ENCODE measurements at places on chromosomes 11 and 22. TPM values are rescaled to one million over a fixed set of nuclear protein-coding genes. Genes with fewer than 3 reads are reported as not detected.

The CLDN5 gene
- total RNA-seq, result not detected

The TRIM51 gene
- total RNA-seq, result not detected

- peaks cover 36% of the 10 kb centered on the region for H3K27me3 ChIP-seq
- no peak overlapping the region for H3K27ac ChIP-seq
- no peaks in the 10 kb centered on the region for H3K36me3 ChIP-seq
- no peak for DNase-seq
Observed at GRCh38 chr11:111448831-111449557, 63.2 kb downstream of the BTG4 start.

- no peak overlapping the region for H3K4me3 ChIP-seq
- peaks cover 3% of the 10 kb centered on the region for H3K4me1 ChIP-seq
- H3K36me3 ChIP-seq, result peaks cover 8% of the 10 kb centered on the region
- peaks cover 38% of the 10 kb centered on the region for H3K27me3 ChIP-seq
- H3K27ac ChIP-seq, result no peak overlapping the region
Observed at GRCh38 chr22:37986371-37986770, 2.0 kb upstream of the SOX10 start.

The SYTL2 gene
- 10.3 TPM for total RNA-seq

GRCh38 chr11:77187111-77187750 is 59.2 kb downstream of the MYO7A start:
- H3K27ac ChIP-seq, result no peak overlapping the region
- no peak overlapping the region for H3K4me3 ChIP-seq
- no peaks in the 10 kb centered on the region for H3K27me3 ChIP-seq
- H3K36me3 ChIP-seq, result no peaks in the 10 kb centered on the region

GRCh38 chr11:2795491-2795991 is 90.0 kb downstream of the CDKN1C start:
- H3K36me3 ChIP-seq, result no peaks in the 10 kb centered on the region
- peaks cover 22% of the 10 kb centered on the region for H3K4me1 ChIP-seq
- no peak overlapping the region for H3K27ac ChIP-seq

- no peak overlapping the region for H3K4me3 ChIP-seq
- no peak for DNase-seq
- peaks cover 18% of the 10 kb centered on the region for H3K27me3 ChIP-seq
- no peaks in the 10 kb centered on the region for H3K4me1 ChIP-seq
- no peaks in the 10 kb centered on the region for H3K36me3 ChIP-seq
Observed at GRCh38 chr11:109320595-109320994, 101.4 kb upstream of the C11orf87 start.

The RNF215 gene
- total RNA-seq, result 39.2 TPM

The ATXN10 gene
- 241 TPM for total RNA-seq

DNA sequence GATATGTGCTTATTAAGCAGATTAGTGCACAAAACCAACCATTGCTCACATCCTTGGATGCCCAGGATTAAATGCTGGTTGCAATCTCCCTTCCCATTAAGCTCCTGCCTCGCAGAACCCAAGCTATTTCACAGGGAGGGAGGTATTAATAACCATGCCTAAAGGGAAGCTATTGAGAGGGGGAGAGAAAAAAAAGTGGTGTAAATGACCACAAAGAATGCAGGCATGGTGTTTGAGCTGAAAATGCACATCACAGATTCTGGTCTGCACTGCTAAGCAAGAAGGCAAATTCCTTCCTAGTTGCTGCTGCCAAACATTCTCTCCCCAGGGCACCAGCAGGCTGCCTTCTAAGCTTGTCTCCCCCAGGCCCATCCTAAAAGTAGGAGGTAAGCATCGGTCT is 92.0 kb upstream of the ISX start:
- H3K27ac ChIP-seq, result peak overlapping the region; percentile 65
- no peaks in the 10 kb centered on the region for H3K27me3 ChIP-seq
- H3K4me3 ChIP-seq, result no peak overlapping the region
- no peak for DNase-seq
- H3K36me3 ChIP-seq, result no peaks in the 10 kb centered on the region

The OR51E1 gene
- not detected for total RNA-seq

DNA sequence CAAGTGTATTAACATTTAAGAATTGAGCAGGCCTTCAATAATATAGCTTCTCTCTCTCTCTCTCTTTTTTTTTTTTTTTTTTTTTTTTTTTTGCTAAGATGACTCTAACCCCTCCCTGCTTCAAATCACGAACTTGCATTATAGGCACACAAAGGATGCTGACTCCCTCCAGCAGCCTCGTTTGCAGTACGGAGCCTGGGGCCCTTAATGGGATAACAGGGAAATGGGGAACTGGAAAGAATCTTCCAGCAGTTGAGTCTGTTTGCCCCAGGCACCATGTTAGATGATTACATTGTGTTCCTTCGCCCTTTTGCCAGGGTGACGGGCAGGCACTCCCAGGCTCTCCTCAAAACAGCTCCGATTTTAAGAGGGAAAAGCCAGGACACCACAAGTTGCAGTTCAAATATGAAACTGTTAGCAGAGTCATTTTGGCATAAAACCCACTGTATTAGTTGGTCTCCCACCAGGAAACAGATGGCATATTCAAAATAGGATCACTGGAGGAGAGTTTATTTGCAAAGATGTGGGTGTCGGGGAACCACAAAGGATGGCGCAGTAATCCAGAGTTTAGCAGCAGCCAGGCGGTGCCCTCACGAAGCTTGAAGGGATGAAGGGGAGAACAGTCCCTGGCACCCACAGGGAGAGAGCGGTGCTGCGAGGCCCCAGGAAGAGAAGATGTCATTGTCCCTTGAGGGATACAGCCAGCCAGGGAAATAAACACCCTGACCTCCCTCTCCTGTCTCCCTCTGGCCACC is 26.5 kb upstream of the TREH start:
- H3K4me3 ChIP-seq, result no peak overlapping the region
- DNase-seq, result no peak
- H3K4me1 ChIP-seq, result peaks cover 11% of the 10 kb centered on the region
- no peaks in the 10 kb centered on the region for H3K36me3 ChIP-seq

- no peak for DNase-seq
- H3K4me1 ChIP-seq, result peaks cover 67% of the 10 kb centered on the region
- peaks cover 15% of the 10 kb centered on the region for H3K36me3 ChIP-seq
- H3K27ac ChIP-seq, result peak overlapping the region; percentile 39
Observed at GRCh38 chr11:88169881-88170280, 5.4 kb downstream of the RAB38 start.

- DNase-seq, result no peak
- H3K4me1 ChIP-seq, result no peaks in the 10 kb centered on the region
- no peaks in the 10 kb centered on the region for H3K27me3 ChIP-seq
- no peak overlapping the region for H3K4me3 ChIP-seq
Observed at GRCh38 chr22:20191000-20191515, 40.2 kb upstream of the CCDC188 start.

The SMTNL1 gene
- total RNA-seq, result not detected

The LSP1 gene
- total RNA-seq, result 4.9 TPM

The CYTH4 gene
- total RNA-seq, result not detected

- no peak overlapping the region for H3K27ac ChIP-seq
- H3K27me3 ChIP-seq, result peaks cover 27% of the 10 kb centered on the region
- H3K36me3 ChIP-seq, result no peaks in the 10 kb centered on the region
- no peak for DNase-seq
Observed at GRCh38 chr11:111367411-111368284, 11.4 kb downstream of the POU2AF1 start.

The UCP3 gene
- 4.5 TPM for total RNA-seq

GRCh38 chr11:6232899-6233298 is 1.5 kb downstream of the FHIP1B start:
- peak overlapping the region; percentile 47 for H3K4me3 ChIP-seq
- DNase-seq, result no peak
- no peaks in the 10 kb centered on the region for H3K36me3 ChIP-seq
- H3K4me1 ChIP-seq, result peaks cover 17% of the 10 kb centered on the region

- peaks cover 2% of the 10 kb centered on the region for H3K27me3 ChIP-seq
- H3K36me3 ChIP-seq, result peaks cover 30% of the 10 kb centered on the region
- no peak overlapping the region for H3K4me3 ChIP-seq
- H3K27ac ChIP-seq, result no peak overlapping the region
Observed at GRCh38 chr11:123611698-123612097, 42.7 kb downstream of the SCN3B start.

DNA sequence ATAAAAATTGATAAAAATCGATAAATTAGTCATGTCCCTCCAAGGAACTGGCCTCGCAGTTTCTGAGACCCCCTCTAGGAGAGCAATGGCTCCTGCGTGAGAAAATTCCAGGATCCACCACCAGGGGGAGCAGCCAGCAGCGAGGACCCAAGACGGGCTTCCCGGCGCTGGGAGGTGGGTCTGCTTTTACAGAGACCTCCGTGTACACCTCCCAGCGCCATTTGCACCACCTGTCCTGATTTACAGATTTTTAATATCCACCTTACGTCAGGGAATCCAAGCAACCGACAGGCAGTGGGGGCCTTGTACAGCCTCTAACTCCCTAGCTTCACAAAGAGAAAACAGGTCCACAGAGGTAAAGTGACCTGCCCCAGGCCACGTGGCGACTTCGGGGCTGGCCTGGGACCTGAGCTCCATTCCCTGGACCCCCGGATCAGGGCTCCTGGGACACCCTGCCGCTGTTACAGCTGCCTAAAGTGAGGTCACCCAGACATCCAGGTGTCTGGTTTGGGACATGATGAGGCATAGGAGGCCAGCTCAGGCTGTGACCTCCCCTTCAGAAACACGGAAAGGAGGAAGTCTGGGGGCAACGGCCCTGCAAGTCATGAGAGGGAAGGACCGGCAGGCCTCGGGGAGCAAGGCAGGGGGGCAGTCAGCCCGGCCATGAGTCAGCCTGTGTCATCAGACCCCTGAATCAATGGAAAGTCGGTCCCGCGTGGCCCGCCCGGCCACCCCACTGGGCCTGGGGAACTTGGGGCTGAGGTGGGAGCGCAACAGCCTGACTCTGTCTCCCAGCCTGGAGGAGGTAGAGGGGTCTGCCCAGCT is 3.5 kb downstream of the OSM start:
- H3K27me3 ChIP-seq, result peaks cover 8% of the 10 kb centered on the region
- DNase-seq, result peak; percentile 80
- H3K4me1 ChIP-seq, result no peaks in the 10 kb centered on the region

- peaks cover 5% of the 10 kb centered on the region for H3K27me3 ChIP-seq
- no peaks in the 10 kb centered on the region for H3K4me1 ChIP-seq
- H3K27ac ChIP-seq, result no peak overlapping the region
- H3K4me3 ChIP-seq, result no peak overlapping the region
- no peaks in the 10 kb centered on the region for H3K36me3 ChIP-seq
- DNase-seq, result no peak
Observed at GRCh38 chr11:111204211-111204610, 41.3 kb upstream of the POU2AF2 start.

- H3K36me3 ChIP-seq, result no peaks in the 10 kb centered on the region
- peaks cover 36% of the 10 kb centered on the region for H3K4me1 ChIP-seq
- peaks cover 24% of the 10 kb centered on the region for H3K27me3 ChIP-seq
- peak; percentile 38 for DNase-seq
Observed at GRCh38 chr11:10302359-10302743, 2.5 kb upstream of the ADM start.

The MRGPRD gene
- not detected for total RNA-seq

Measured in mesothelial cell of epicardium (in vitro differentiated cells).